ENCODE measurements at places on chromosomes 4 and X.

DNA sequence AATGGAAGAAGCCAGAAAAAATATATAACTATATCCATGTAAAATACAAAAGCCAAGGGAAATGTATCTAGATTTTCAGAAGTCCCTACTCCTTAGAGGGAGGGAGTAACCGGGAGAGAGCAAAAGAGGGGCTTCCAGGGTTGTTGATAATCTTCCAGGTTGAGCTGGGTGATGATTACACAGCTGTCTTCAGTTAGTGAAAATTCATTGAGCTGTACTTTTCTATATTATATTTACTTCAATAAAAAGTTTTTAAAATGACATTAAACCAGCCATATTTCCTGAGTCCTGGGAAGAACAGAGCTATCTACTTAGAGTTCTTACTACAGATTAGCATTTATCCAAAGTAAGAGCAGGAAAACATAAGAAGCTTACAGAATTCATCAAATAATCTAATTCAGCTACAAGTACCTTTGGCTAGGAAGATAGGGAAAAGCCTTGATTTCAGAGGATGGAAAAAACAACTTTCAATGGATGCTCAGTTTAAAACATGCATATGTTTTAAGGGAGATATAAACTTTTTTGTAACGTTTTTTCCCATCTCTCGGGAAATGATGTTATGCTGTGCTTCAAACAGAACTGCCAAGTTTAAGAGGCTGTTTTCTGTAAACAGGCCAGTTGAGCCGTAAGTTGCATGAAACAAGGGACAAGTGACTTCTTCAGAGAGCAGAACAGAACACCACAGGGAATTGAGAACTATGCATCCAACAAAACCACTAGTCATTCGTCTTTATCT lies 204.6 kb downstream of the SCFD2 start:
- no peak for DNase-seq

- no peak for DNase-seq
These were observed 20.9 kb upstream of the KLHL8 start for GRCh38 chr4:87241336-87241735.

DNA sequence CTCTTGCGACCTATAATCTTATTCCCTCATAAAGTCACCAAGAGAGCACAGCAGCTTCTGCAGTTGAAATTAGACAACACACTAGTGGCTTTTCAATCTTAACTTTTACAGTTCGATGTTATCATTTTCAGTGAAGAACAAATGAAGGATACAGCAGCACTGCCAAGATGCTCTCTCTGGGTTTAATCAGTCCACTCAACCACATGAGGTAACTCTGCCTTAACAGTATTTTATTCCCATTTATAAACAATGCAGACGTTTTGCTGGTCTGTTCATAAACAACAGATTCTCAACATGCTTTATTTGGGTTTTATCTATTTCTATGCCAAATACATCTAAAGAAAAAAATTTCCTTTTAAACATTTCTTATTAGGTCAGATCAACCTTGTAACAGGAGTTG lies 646.0 kb upstream of the FAM241A start:
- DNase-seq = no peak

DNA sequence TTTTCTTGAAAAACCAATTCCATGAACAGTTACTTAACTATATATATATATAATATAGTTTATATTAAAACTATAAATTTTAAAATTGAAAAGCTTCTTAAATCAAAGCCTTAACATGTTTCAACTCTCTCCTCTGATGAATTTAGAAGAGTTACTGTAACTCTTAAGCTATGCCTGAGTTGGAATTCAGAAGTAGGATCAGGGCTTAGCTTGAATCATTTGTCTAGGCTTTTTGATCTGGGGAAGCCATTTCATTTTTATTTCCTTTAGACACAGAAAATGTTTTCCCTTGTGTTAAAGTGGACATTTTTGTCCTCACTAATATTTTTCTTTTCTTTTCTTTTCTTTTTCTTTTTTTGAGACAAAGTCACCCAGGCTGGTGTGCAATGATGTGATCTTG lies 40.4 kb upstream of the PDLIM5 start:
- no peak for DNase-seq

DNA sequence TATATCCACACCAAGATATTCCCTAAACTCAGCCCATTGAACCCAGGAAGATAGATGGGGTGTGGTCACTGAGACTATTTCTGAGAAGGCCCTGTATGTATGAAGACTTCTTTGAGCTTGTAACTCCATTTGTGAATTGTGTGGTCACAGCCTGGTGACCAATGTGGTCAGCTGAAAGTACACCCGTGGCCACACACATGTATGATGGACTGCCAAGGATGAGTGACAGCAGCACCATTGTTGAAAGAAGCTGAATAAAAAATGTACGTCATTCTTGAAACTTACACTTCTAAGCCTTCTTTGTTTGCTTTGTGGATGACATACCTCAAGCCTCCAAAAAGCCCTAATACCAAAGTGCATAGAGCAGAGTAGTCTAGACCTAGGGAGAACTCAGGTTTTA lies 581.4 kb downstream of the RAB28 start:
- DNase-seq = no peak

DNA sequence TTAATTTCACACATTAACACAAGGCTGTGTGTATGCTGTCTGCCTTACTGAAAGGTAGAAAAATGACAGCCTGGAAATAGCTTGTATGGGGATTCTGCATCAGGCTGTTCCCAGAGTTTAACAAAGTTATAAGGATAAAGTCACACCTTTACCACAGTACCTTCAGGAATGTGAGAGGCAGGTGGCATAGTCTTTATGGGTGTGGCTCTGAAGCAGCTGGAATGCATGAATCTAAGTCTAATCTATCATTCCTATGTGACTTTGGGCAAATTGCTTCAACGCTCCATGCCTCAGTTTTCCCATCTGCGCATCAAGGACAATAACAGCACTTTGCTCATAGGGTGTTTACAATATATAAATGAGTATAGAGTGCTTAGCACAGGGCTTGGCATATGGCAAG lies 84.2 kb upstream of the EGFL6 start:
- DNase-seq = no peak

GRCh38 chr4:24472514-24473308 lies 111.6 kb downstream of the DHX15 start:
- peak; percentile 77 for DNase-seq

DNA sequence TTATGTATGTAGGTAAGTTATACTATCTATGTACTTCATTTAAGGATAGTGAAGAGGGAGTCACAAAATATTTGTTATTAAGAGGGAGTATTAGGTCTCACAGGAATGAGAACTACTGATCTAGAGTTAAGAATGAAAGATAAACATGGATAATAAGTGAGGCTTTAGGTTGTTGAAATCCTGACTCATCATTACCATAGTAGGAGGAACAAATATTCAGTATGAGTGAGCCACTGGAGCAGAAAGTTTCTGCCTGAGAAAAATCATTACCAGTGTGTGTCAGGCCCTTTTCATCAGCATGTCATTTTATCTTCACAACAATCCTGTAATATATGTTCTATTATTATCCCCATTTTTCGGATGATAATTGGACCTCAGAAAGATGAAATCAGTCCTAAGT lies 27.2 kb upstream of the IGSF1 start:
- no peak for DNase-seq

DNA sequence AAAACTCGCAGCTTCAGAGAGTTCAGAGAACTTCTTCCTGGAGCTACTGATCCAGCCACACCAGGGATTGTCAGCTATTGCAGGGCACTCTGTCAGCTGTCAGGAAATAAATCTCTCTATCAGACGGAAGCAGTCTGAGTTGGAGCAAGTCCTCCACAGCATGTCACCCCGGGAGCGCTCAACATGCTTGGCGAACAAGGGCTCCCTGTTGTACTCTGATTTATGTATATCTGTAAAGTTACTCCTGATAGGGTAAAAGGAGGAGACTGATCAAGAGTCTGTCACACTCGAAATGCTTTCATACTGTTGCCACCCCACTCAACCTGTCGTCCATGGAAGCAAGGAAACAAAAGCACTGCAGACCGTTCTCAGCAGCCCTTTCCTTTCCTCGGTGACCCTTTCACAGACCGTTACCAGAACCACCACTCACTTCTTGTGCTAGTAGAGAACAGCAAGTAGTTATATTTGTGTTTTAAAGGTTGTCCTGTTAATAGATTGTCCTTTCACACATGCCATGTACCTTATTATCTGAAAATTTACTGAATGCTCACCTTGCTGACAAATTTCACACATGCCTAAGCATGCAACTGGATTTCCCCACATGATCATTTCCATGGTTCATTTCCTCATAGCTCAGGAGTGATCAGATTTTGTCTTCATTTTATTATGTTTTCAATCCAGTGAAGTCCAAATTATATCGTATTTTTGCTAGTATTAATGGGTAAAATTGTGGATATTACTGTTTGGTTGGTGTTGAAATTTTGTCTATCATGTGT lies 2108.9 kb upstream of the TENM3 start:
- DNase-seq = no peak

DNA sequence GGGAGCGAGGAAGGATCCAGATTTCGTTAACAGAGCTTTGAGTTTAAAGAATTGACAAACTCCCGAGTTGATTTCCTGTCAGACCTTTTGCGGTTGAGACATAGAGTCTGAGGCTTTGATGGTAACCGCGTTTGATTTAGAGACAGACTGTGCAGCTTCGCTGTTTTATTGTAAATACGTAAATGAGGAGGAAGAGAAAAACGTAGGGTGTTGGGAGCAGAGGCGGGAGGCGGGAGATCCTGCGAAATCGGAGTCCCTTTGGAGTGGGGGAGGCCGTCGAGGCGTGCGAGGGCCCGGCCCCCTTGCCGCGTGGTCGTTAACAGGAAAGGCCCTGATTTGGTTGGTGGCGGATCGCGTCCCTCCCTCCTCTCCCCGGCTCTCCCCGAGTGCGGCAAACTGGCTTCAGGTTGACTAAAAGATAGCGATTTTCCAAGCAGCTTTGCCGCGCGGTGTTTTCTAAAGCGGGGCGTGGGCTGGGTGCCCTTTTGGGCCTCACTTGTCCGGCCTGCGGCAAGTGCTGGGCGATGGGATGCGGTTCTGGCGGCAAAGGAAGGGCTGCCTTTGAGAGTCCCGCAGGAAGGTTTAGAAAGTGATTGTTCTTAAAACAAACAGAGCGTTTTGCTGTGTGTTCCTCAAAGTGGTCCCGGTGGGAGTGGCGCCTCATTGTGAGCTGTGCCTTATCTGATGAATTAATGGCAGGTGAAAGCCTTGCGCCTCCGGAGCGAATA lies 857 bp downstream of the SCML1 start:
- DNase-seq = peak; percentile 27

- peak; percentile 14 for DNase-seq
These were observed 377.9 kb upstream of the EMCN start for GRCh38 chr4:100895556-100896197.

GRCh38 chr4:8763966-8764901 lies 107.4 kb downstream of the HMX1 start:
- no peak for DNase-seq

- no peak for DNase-seq
These were observed 216.4 kb downstream of the CHIC2 start for GRCh38 chr4:53847965-53848364.

DNA sequence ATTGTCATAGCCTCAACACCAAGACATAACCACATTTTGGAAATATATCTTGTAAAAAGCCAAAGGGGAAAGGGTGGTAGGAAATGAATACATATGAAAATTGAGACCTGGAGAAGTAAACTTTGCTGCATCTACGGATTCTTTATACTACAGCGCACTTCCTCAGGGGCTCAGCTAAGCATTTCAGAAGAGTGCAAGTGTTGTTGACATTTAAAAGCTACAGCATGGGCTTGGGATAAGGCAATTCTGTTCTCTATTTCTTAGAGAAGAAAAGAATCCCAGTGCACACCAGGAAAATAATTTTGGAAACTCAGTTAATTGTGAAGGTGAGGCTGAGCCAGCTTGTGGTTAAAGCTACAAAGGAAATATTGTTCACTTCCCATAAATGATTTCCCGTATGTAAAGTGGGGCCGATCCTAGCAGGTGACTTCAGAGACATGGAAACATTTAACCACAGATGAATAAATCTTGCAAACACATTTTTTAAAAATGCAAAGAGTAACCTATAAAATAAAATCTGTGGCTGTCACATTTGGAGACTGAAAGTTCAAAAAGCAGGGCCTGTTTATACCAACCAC lies 12.6 kb upstream of the GBA3 start:
- no peak for DNase-seq

GRCh38 chr4:48483006-48483776 lies at the start of gene SLC10A4:
Gene SLC10A4, plus strand, starts transcription at chr4:48483343. Its CDS starts 219 bp downstream, at chr4:48483562.
- no peak for DNase-seq

DNA sequence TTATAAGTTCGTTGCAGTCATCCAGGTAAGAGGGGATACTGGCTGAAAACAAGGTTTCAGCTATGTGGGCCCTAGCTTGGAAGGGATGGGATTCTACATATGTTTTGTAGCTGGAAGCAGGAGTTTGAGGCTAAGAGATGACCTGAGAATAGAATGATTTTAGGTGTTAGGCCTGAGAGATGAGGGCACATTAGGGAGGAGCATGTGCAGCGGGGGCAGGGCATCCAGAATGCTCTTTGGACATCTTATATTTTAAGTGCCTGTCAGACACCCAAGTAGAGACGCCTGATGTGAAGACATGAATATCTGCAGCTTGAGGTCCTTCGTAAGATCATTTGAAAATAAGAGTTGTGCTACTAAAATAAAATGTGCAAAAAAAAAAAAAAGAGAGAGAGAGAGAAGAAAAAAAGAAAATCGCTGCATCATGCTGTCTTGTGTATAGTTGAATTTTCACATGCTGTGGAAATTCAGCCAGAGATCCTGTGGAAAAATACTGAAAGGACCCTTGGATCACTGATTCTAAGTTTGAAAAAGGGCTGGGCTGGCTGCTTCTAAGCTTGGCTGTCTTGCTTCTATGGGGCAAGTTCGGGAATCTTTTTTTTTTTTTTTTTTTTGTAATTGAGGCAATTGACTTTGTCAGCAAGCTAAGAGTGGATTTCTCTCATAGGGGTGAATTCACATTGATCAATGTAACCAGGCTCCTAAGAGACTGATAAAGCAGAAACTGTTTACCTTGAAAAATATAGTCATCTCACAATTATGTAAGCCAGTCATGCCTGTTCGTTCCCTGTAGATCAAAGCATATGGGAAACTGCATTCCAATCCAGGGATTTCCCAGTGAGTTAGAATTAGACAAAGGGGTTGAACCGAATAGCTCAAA lies 341.0 kb upstream of the GATB start:
- DNase-seq = no peak

- peak; percentile 31 for DNase-seq
These were observed 106.7 kb downstream of the ARHGAP6 start for GRCh38 chrX:11558972-11559371.

DNA sequence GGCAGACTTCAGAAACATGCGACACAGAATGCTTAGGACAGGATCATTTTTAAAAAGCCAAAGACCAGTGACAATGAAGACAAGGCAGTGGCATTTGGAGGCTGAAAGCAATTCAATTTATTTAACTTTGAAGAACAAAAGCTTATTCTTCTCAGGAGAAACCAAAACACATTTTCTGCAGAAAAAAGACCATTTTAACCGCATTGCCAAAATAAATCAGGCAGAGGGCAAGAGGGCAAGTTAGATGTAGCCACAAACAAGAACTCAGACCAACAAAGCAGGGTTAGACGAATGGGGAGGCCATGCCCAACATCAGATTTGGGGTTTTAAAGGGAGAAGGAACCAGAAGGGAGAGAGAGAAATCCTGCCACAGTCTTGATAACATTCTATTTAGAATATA lies 58.9 kb downstream of the RELL1 start:
- DNase-seq = no peak
